ENCODE measurements at places on chromosomes 11 and 22. TPM values are rescaled to one million over a fixed set of nuclear protein-coding genes. Genes with fewer than 3 reads are reported as not detected.

The OR1S2 gene
- polyA plus RNA-seq, result not detected

DNA sequence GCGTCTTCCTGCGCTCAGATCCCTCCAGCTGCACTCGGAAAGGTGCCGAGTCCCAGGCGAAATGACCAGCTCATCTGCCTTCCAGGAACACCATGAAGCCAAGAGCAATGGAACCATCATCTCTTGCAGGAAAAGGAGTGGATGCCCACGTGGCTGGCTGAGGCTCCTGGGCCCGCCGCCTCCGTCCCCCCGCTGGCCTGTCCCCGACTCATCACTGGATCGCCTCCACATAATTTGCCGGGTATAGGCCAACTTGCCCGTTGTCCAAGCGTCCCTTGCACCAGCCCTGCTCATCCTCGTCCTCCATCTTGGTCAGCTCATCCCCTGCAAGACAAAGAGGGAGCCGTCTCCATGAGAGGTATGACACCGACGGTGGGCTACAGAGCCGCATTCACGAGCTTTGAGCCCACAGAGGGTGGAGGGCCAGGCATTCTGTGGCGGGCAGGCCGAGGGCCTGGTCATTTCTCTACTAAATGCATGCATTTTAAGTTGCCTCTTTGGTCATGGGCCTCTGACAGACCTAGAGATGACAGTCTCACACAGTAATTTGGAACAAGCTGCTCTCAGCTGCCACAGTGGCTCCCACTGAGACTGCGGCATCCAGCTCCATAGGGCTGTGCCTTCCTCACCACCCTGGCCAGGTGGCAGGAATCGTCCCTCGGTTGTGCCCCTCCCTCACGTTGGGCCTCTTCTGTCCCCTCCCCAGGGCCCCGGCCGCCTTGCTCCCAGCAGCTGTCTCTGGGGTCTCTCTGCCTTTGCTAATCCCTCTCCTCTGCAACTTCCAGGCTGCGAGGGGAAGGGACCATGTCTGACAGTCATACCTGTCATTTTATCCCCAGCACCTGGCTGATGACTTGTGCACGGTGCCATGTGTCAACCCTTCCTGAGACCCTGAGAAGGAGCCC lies 14.3 kb upstream of the ARFGAP3 start:
- no peak for DNase-seq

- DNase-seq, result no peak
These were observed 54.1 kb upstream of the SOX6 start for GRCh38 chr11:16410479-16410878.

DNA sequence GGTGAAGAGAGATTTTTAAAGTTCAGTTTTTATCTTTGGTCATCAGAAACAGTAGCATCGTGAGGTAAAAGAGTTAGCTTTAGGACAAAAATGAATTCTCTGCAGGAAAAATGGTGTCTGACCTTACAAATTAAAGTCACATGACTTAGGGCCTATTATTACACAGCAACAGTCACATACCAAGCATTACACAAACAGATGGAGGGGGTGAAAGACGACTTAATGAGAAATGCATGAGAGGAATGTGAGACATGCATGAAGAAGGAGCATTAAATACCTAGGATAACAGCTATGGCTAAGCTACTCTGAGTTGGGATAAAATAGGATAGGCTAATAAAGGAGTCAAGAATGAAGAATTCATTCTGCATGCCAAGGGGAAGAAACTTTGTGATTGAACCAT lies 77.5 kb downstream of the BLID start:
- DNase-seq, result peak; percentile 72

GRCh38 chr11:4851033-4851432 lies 2.0 kb upstream of the OR51S1 start:
- no peak for DNase-seq

GRCh38 chr11:116742104-116742503 lies 30.7 kb downstream of the BUD13 start:
- no peak for DNase-seq

DNA sequence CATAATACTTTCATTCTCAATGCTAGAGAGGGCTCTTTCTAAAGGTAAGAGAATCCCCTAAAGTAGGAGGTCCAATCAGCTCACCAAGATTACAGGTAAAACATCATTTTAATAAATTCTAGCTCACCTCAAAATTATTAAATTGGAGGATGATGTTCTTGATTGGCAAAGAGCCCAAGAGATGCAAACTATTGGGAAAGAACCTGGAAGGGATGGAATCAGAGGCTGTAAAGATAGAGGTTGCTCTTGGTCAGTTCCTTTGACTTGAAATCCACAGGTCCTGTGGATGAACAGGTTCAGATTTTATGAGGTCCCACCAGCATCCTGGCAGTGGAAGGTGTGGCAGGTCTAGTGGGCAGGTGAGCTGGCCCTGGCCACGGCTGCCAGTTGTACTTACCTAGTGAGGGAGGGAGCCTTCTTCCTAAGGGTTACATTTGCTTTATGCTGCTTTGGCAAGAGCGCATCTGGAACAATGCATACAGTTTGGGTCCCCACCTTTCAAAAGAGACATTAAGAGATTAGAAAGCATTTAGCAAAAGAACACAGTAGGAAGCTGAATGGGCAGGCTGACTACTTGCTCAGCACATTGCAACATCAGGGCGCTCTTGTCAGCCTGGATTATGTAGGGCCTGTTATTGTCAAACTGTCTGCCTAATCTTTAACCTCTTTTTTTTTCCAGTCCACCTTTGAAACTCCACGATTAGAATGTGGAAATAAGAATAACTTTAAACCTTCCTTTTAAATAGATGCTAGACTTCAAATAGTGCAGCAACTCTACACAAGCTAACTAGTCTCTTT lies 97.0 kb downstream of the RDX start:
- DNase-seq, result no peak

All from AG04450 (cell line).